ENCODE measurements at places on chromosomes 2 and 18.

GRCh38 chr2:82109418-82109817 lies 1804.9 kb upstream of the LRRTM1 start:
- no peak for DNase-seq

- DNase-seq, result no peak
These were observed 96.8 kb upstream of the CRACDL start for GRCh38 chr2:99032786-99033185.

- DNase-seq, result no peak
These were observed 81.5 kb upstream of the ODC1 start for GRCh38 chr2:10529611-10530010.

DNA sequence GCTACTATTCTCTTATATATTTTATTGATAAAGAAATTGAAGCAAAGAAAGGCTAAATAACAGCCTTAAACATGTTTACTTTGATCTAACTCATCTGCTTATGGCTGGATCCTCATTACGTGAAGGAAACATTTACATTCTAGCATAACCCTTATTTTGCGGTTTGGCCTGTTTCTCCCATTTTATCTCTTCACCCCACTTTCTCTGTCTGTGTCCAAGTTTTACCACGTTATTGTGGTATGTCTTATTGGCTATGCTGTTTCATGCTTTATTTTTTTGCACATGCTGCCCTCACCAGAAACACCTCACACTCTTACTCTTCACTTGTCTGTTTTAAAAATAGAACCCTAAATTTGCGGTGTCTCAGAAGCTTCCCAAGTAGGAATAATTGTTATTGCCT lies 78.5 kb downstream of the RPIA start:
- no peak for DNase-seq

DNA sequence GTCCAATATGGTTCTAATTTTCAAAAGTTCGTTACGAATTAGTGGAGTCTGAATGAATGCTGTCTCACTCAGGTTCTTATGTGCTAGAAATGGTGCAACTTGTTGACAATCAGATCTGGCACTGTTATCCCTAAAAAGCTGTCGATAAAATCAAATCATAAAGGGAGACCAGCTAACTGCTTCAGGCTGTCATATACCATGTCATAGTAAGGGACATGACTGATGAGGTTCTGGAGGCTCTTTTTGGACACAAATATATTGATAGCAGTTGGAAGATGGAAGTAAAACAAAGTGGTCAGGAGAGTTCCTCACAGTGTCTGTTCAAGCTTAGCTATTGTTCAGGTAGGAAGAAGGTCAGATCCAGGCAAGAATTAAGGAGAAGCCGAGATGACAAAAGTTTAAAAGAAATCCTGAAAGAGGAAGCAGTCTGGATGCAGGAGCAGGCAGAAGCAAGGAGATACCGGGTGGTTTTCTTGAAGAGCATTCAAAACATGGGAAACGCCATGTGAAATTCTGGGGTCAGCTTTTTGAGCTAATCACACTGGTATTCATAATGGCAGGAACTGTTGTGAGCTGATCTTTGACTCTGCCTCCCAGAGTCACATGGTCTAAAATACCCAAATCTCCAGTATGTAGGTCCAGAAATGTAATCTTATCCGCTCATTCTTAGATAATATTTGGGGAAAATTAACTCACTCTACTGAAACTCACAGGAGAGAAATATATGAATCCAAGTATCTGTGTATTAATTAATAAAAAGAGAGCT lies 9.4 kb upstream of the CAVIN2 start:
- DNase-seq, result no peak

DNA sequence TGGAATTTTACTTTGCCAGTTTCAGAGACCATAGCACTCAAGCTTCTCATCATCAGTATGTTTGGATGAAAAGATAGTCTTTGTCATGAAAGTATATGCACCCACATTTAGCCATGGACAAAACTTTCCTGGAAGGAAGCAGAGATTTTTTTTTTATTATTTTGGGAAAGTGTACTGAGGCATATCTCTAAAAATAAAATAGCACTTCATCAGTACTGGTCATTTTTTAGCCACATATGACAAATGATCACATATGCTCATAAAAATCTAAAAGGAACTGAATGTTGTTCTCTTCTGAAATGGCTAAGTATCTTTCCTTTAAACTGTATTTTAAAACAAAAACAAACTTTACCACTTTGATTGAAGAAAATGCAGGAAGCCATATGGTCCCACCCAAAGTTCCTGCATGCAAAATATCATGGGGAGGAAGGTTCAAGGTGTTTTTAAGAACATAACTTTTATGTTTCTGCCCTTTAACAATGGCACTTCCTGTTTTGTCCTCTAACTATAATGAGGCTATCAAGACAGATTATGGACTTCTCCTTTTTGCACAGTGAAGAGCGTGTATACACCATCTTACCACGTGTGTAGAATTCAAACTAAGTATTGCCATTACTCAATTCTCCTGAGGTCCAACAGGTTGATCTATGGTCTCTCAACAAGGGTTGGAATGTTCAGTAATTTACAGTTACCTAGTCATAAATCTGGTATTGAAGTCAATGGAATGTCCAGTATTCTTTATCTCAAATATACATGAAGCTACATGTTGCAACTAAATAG lies 77.1 kb upstream of the SLC39A10 start:
- DNase-seq, result peak; percentile 42

DNA sequence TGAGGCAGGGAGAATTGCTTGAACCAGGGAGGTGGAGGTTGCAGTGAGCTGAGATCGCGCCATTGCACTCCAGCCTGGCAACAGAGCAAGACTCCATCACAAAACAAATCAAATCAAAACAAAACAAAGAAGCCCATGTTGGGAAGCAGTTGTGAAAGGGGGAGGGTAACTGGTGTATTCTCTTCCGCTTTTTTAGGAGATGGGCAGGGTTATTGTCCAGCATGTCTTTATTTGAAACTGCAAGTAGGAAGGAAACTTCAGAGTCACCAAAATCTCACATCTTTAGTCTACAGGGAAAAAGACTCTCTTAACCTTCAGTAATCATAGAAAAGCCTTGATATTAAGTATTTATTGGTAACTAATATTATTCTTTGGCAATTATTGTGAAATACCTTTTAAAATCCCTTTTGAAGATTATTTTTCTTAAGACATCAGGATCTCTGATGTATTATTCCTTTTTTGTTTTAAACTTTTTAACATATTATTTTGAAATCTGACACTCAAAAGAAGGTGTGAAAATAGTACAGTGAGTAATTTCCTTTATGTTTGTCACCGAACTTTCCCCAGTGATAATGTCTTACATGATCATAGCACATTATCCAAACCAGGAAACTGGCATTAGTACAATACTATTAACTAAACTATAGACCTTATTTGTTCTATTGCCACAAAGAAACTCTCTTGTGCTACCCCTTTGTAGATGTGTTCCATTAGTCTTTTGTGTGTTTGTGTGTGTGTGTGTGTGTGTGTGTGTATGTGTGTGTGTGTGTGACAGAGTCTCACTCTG lies 84.3 kb upstream of the LTBP1 start:
- DNase-seq, result no peak

DNA sequence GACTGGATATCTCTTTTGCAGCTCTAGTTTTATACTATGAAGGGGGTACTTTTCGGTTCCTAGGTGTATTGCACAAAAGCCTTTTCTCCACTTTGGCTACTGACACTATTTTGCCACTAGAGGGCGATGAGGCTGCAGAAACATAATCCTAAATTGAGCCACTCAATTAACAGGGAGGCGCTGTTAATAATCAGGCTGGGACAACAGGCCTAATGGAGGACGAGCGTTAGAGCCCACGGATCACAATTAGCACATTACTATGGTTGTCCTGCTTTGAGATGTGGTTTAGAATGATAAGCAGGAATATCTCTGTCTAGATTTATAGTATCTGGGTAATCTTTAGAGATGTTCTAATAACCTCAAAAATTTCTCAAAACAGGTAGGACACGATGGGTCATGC lies 62.2 kb upstream of the PMAIP1 start:
- DNase-seq, result peak; percentile 80

GRCh38 chr2:37375741-37376288 lies 31.4 kb downstream of the QPCT start:
- peak; percentile 50 for DNase-seq

GRCh38 chr2:100606332-100606725 lies 43.5 kb downstream of the PDCL3 start:
- no peak for DNase-seq

DNA sequence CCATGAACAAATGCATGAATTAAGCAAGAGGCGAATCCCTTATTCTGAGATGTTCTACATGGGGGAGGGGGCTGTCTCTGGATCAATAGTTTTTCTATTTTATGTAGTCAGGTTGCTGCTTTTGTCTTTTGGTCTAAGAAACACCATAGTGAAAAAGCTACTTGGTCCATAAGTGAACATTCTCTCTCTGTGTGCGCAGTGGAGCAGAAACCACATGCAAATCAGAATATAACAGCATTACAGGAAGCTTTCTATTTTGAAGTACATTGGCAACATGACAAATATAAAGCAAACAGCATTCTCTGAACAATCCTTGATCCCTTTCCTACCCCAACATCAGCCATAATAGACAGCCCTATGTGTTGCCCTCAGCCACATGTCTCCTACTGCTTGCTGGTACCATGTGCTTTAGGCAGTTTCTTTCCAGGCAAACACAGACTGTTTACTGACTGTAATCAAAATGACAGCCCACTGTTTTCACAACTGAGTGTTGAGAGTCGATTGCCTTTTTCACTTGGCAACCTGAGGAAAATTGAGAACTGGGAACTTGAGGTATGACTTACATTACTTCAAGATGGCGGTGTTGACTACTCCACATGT lies 10.6 kb downstream of the SCN3A start:
- no peak for DNase-seq

GRCh38 chr18:46621111-46621766 lies 35.8 kb downstream of the LOXHD1 start:
- DNase-seq, result no peak

DNA sequence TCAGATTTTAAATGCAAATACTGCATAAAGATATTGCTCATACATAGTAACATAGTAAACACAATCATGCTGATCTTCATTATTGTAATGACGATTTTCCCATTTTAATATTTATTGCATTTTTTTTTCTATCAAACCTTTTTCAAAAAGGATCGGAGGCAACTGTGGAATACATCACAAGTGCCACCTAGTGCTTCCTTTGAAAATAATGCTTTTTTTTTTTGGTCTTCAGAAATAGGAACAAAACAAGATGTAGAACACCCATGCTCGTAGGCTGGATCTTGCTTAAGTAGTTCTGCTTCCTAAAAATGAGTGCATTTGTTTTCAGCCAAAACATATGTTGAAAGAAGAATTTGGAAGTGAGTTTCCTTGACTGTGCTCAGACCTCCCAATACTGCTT lies 35.7 kb upstream of the GPR155 start:
- DNase-seq, result peak; percentile 28

- DNase-seq, result no peak
These were observed 2.7 kb downstream of the XPO1 start for GRCh38 chr2:61535449-61535848.

DNA sequence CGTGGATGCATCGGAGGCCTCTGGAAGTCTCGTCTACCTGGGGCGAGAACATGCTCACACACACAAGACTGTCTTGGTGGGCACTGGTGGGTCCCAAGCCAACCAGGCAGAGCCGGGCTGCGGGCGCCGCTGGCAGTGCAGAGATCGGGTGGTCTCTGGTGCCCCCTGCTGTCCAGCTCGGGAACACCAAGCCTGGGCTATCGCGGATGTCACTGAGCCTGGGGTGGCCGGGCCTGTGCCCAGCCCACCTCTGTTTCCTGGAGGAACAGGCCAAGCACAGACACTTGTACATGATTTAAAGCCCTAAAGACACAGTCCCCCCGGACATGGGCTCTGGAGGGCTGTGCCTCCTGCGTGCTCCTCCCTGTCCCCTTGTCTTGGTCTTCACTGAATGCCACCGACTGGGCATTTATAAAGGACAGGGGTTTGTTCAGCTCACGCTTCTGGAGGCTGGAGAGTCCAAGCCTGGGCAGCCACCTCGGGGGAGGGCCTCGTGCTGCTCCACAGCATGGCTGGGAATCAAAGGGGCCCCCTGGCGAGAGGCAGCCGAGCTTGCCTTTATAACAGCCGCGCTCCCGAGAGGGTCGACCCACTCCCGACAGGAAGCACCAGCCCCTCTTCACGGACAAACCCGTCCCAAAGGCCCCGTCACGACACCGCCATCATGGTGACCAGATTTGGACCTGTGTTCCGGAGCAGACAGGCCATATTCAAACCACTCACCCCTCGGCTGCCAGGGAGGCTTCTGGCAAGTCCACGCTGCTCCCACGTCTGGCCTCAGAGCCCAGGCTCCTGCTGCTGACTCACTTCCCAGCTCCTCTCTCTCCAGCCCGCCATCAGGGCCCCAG lies 3.6 kb upstream of the OTOS start:
- peak; percentile 56 for DNase-seq

DNA sequence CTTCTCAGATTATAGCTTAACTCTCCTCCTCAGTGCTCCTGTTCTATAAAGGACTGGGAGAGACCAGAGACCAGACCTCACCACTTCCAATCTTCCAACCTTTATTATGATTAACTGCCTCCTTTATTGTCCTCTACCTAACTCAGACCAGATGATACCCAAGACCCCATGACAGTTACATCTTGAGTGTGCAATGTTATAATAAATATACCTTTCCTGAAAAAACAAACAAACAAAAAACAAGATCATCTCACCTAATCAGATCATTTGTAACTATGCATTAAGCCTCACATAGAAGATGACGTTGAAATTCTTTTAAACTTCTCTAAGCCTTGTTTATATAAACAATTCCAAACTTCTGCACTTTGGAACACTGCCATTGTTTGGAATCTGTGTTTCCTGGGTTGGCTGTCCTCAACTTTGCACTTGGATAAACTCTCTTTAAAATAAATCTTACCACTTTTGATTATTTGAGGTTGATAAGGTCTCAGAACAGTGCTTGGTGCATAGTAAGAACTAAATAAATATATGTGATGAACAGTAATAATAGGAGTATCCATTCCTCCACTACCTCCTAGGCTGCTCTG lies 342.7 kb downstream of the TDRD15 start:
- no peak for DNase-seq

DNA sequence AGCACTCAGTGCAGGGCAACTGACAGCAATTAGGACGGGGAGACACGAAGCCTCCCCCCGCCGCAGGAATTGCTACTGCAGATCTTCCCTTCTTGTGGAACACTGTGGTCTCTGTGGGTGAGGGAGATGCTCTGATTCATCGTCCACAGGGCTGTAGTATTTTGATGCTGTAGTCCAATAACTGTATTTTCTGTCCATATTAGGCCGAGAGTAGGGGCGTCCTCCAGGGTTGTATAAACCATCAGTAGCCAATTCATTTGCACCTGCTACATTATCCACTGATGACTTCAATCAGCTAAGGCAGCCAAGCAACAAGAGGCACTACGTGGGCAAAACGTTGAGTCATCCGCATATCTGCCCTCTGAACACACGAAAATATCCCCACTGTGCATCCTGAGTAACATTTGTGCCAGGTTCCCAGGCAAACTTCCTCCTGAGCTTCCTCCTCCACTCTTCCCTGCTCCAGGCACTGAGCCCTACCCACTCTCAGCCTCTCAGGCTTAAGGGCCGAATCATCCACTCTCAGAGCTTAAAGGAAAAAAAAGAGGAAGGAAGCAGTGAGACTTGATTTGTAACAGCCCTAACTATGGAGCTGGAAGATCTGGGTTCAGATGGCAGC lies 62.1 kb downstream of the LBH start:
- no peak for DNase-seq

GRCh38 chr2:142878031-142878678 lies 691 bp downstream of the KYNU start:
- DNase-seq, result no peak
